ENCODE measurements at places on chromosomes 16 and 17.

GRCh38 chr17:61414141-61414935, 14.7 kb downstream of the TBX2 start:
- DNase-seq: no peak

DNA sequence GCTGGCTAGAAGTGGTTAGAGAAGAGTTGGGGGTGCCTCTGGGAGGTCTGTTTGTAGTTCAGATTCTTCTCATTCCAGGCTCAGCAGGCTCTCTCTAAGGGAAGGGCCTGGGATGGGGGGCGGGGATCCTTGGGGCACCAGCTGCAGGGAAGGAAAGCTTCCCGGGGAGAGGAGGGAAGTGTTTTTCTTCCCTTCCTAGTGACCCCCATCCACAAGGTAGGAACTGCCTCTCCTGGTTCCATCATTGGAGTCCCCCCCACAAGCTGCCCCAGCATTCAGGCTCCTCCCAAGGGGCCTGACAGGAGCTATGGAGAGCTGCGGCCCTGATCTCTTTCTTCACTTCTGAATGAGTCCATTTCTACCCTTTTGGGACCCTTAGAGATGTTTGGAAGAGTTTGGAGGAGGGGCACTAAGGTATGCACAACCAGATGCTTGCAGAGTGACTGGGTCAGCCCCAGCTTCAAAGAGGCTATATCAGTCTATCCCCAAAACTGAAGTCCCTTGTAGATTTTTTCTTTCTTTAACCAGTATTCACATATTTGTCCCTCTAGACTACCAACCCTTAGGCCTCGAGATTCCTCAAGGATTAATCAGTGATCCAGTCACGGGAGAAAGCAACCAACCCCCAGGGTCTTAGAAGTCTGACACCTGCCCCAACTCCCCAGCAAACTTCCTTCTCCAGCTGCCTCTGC, 13.9 kb upstream of the FZD2 start:
- DNase-seq: peak; percentile 68

DNA sequence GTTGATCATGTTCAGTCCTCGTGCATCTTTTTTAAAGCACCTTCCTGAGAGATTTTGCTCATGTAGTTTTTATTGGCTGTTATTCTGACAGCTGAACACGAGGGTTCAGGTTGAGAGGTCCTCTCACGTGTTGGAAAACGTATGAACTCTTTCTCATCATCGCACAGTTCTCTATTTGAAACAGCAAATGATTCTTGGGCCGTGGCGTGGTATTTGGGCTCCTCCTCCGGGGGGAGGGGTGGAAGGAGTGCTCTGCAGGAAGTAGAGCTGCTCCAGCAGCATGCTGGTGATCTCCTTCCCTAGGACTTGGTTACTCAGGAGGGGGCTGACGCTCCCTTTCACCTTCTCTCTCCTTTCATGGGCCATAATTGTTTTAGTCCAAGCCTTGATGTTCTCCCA, 70.4 kb downstream of the KSR1 start:
- DNase-seq: no peak

DNA sequence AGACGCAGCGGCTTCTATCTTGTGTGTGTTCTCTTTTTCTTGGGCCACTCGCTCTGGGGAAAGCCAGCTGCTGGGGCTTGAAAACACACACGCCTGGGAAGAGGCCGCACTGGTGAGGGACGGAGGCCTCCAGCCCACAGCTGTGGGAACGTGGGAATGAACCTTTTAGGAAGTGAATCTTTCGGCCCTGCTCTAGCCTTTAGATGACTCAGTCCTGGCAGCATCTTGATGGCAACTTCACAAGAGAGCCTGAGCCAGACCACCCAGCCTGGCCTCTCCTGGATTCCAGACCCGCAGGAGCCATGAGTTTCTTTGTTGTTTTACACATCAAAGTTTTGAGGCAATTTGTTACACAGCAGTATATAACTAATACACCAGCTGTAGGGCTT, 2.2 kb upstream of the PDPK1 start:
- no peak for DNase-seq

DNA sequence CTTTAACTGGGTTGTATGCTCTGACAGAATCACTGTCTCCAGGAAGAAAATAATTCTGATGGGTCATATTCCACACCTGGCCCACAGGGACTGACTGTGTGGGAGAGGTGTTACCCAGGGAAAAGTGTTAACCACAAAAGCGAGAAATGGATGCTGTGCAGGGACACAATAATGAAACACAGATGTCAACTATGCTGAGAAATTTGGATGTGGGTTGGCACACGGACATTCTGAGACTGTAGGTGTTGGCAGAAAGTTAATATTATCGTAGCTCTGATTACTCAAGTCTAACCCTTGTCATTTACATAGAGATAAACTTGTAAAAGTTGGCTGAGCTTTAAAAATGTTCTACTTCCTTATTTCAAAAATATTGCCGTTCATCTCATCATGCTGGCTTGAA, 19.6 kb downstream of the TMC5 start:
- DNase-seq: no peak

GRCh38 chr17:83173914-83174361, 94.5 kb downstream of the METRNL start:
- DNase-seq: no peak

GRCh38 chr16:73390936-73391335, 343.0 kb upstream of the ZFHX3 start:
- no peak for DNase-seq

DNA sequence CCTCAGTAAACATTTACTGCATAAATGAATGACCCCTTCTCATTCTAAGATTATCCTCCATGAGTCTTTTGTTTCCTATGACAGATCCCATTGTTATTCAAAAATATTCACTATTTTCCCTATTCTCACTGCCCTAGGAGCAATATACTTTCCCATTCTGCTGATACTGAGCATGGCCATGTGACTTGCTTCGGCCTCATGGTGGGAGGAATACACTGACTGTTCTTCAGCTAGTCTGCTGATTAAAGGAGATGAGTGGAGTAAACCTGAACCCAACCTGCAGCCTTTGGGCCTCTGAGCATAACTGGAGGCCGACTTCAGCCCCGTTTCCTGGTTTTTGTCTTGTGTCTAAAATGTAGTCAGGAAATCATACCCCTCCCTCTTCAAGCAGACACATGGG, 531.8 kb upstream of the SALL1 start:
- no peak for DNase-seq
